Right kidney (tissue), 9 donors: ENCODE measurements at places on chromosomes 16 and 17.

GRCh38 chr17:45719335-45720071, 64.6 kb upstream of the CRHR1 start:
- no peak for DNase-seq

DNA sequence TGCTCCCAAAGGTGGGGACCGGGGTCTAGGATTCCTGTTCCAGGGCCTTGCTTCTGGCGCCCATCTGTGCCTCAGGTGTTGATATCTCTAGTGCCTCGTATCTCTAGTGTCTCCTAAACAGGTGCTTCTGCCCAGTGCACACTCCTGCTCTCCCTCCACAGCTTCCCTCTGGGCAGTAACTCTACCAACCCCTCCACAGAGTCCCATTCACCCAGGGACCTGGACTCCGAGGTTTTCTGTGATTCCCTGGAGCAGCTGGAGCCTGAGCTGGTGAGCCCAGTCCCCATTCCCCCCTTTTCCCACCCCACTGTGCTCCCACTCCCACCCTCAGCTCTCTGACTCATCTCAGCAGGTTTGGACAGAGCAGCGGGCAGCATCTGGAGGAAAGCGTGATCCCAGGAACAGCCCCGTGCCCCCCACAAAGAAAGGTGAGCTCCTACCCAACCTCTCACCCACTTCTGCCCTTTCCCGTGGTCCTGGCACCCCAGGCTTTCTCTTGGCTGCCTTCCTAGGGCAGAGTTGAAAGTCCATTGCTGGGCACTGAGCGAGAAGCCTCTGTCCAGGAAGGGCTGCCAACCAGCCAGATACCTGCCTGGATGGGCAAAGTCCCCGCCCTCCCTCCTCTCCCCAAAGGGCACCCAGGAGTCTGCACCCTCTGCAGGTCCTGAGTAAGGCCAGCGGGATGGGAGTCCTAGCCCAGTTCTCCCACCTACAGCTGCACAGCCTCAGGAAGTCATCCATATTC, 2.2 kb downstream of the ACBD4 start:
- DNase-seq, result no peak

DNA sequence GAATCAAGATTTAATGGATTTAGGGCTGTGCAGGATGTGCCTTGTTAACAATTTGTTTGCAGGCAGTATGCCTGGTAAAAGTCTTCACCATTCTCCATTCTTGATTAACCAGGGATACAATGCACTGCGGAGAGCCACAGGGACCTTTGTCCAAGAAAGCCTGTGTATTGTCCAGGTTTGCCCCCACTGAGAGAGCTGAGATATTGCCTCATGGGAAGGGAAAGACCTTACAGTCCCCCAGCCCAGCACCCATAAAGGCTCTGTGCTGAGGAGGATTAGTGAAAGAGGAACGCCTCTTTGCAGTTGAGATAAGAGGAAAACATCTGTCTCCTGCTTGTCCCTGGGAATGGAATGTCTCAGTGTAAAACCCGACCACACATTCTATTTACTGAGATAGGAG, 2169.6 kb downstream of the TP53TG3F start:
- no peak for DNase-seq

GRCh38 chr16:89801800-89802199, 14.6 kb downstream of the FANCA start:
- no peak for DNase-seq

DNA sequence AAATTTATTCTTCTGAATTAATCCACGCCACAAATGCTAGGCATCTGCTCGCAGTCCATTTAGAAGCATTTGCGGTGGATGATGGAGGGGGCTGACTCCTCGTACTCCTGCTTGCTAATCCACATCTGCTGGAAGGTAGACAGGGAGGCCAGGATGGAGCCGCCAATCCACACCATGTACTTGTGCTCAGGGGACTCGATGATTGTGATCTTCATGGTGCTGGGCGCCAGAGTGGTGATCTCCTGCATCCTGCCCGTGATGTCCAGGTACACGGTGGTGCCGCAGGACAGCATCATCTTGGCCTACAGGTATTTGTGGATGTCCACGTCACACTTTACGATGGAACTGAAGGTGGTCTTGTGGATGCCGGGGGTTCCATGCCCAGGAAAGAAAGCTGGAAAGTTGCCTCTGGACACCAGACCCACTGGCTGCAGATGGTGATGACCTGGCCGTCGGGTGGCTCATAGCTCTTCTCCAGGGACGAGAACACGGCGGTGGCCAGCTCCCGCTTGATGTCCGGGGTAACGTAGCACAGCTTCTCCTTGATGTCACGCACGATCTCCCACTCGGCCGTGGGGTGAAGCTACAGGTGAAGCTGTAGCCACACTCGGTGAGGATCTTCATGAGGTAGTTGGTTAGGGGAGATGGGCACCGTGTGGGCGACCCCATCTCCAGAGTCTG, 7.5 kb upstream of the HEATR3 start:
- DNase-seq, result no peak

DNA sequence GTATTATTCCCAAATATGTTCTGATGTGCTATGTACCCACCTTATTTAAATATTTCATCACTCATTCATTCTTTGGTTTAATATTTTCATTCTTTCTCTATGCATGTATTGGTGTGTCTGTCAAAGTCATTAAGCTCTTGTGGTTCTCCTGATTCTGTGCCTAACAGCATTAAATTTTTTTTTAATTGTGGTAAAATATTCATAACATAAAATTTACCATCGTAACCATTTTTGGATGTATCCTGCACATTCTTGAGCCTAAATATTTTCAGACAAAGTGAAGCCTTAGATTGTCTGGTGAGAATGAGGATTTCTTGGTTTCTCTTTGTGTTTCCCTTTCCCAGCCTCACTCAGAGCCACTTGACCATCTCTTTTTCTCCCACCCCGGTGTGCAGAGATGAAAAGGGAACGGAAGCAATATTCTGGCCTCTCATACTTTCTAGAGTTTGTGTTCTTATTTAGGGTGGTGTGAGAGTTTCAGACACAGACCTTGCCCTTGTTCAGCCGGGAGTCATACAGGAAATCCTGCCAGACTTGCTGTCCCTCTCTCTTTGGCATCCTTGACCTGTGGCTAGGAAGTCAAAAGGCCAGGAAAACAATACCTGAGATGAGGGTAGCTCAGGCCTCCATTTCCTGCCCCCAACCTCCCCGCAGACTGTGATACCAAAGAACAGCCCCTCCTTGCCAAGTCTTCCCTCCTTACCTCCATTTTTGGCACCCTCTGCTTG, 4.9 kb downstream of the CCL5 start:
- no peak for DNase-seq

GRCh38 chr16:83674931-83675535, 132.7 kb upstream of the HSBP1 start:
- no peak for DNase-seq

DNA sequence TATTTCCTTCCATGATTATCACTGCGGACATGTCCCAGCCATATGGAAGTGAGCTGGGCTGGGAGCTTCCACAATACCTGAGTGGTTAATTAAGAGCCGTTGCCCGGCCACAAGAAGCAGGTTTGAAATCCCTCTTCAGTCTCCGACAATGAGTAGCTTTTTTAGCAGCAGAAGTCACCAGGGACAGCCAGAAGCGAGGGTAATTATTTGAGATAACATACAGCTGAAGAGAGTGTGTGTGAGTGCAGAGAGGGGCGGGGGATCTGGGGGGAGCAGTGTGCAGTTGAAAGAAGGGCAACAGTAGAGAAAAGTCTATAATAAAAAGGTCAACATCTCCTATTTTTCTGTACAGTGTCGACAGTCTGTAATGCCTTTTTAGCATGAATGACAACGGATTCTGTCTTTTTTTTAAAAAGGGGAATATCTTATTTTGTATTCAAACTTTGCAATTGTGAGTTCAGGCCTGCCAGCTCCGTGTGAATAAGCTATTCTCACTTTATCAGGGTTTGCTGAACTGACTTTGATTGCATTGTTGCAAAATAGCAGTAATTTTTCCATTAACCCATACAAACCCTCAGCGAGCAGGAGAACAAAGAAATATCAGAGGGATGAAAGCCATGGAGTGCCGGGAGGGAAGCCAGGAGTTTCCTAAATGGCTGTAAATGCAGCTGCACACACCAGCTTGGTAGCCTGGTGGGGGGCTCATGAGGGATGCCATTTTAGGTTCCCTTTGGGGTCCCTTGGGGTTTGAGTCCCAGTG, 220.3 kb upstream of the IRX3 start:
- no peak for DNase-seq

DNA sequence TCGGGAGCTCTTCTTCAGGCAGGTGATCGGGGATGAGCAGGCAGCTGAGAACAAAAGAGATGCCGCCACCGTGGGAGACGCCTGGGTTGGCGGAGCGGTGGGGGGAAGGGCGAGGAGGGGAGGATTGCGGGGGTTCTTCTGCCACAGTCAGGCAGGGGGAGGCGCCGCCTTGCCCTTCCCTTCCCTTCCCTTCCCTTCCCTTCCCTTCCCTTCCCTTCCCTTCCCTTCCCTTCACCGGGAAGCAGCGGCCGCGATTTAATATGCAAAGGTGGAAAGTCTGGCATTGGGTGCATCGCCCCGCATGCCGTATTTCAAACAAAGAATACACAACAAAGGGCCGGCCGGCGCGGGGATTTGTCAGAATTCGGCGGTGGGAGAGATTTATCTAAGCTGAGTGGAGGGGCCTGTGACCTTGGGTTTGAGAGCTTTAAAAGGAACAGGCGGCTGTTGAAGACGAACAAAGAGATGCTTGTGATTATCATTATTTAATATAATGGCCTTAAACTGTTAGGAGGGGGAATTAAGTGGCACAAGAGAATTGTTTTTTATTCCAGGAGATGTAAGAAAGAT, 262.3 kb upstream of the TNRC6C start:
- DNase-seq, result peak; percentile 55

GRCh38 chr16:10983159-10983558, 38.8 kb downstream of the CLEC16A start:
- no peak for DNase-seq

- no peak for DNase-seq
These were observed 65.0 kb downstream of the CCDC182 start for GRCh38 chr17:57679906-57680695.

DNA sequence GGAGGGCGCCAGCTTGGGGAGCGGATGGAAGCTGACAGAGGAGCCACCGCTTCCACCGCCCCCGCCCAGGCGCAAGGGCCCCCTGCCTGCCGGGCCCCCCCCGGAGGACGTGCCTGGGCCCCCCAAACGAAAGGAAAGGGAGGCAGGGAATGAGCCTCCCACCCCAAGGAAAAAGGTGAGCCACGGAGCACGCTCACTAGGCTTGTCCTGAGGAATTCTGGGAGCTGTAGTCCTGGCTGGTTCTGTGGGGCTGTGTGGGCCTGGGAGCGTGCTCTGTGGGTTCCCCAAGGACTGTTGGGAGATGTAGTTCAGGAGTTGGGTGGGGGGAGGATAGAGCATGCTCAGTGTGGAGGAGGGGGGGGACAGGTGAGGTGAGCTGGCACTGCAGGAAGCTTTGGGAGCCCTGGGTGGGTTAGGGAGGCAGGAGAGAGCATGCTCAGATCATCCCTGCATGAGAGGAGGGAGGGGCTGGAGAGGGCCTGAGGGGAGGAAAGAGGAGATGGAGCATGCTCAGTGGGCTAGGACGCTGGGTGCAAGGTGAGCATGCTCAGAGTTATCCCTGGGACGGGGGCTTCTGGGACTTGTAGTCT, 4.5 kb downstream of the FBXL19 start:
- DNase-seq, result peak; percentile 48

DNA sequence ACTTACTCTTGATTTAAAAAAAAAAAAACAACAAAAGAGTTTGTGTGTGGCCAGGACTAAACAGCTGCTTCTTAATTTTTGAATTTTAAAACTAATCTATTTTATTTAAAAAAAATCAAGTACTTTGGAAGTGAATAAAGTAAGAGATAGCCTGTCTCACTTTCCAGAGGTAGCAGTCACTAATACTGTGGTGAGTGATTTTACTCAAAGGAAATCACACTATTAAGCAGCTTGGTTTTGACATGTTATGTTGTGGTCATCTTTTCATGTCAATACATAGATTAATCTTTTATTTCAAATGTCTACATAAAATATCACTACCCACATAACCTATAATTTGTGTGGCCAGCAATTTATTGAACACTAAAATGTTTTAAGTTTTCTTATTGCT, 102.2 kb upstream of the HLF start:
- no peak for DNase-seq

- no peak for DNase-seq
These were observed 30.3 kb downstream of the ZC3H18 start for GRCh38 chr16:88600539-88600896.

- no peak for DNase-seq
These were observed 50.0 kb downstream of the DNAH2 start for GRCh38 chr17:7767405-7768021.

DNA sequence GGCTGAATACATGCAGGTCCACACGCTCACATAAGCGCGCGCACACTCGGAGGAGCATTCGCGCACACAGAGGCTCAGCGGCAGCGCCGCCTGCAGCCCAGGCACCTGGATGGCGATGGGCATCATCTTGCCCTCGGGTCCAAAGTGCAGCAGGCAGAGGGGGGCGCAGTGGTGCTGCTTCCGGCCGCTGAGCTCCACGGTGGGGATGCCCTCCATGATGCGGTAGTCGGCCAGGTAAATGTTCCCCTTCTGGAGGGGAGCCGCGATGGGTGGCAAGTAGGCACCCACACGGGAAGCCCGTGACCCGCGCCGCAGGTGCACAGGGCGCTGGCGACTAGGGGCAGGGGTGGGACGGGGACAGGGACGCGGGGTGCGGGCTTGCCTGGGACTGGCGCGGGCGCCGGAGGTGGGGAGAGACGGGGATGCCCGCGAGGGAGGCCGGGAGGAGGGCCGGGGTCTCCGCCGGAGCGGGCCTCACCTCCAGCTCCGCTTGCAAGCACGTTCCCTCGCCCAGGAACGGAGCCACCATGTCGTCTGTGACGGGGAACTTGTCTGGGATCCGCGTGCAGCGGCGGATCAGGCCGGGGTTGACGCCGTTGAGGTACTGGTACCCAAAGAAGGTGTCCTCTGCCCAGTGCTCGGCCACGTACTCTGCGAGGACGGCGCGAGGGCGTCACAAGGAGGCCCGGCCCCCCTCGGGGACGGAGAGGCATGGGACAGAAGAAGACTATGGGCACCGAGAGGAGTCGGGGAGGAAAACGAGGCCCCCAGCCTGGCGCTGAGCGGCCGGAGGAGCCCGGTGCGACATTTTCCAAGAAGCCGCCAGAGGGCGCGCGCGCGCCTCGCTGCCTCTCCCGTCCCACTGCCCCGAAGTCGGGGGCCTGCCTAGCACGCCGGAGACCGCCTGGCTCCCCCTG, 8.0 kb downstream of the ALOX12B start:
- peak; percentile 94 for DNase-seq

- DNase-seq, result no peak
These were observed 17.8 kb upstream of the SLC35B1 start for GRCh38 chr17:49725452-49726130.

GRCh38 chr16:53089434-53090285, 34.9 kb downstream of the CHD9 start:
- DNase-seq, result no peak

- DNase-seq, result no peak
These were observed 1.2 kb downstream of the ARHGAP17 start for GRCh38 chr16:25013751-25014499.

DNA sequence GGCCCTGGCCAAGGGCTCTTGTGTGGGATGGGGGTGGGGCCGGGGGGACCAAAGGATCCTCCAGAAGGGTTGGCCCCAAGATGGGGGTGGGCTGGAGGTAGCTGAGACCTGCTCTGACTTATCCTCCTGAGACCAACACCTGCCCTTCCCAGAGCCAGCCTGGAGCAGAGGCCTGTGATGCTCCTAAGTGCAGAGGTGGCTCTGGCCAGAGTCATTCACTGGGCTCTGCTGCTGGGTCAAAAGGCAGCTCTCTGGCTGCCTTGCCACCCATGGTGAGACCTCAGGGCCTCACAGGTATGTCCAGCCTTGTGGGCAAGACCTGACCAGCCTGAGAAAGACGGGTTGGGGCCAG, 393 bp downstream of the SERPINF2 start:
- no peak for DNase-seq

GRCh38 chr17:62994931-62995330, 28.9 kb downstream of the TANC2 start:
- DNase-seq, result no peak
